ENCODE measurements at places on chromosomes 7 and 10.

DNA sequence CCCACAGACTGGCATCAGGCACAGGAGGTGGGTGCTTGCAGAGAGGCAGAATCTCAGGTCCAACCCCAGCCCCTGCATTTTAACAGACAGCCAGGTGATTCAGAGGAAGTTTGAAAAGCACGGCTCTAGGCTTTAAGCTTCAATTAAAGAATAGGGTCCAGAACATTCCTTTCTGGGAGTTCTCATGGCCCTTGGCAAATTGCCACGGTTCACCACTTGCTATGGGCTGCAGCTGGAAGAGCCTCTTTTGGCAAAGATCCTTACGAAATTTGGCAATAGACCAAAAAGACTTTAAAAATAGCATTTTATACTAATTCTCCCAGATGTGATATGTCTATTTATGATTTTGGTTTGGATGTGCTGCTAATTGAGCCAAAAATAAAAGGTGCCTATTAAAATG is 148.1 kb downstream of the ITGA8 start:
- DNase-seq: no peak

GRCh38 chr7:40525764-40526163 is 391.0 kb downstream of the SUGCT start:
- no peak for DNase-seq

GRCh38 chr7:85924062-85924461 is 719.6 kb upstream of the GRM3 start:
- DNase-seq: no peak

GRCh38 chr7:136134503-136134902 is 157.3 kb upstream of the MTPN start:
- no peak for DNase-seq

DNA sequence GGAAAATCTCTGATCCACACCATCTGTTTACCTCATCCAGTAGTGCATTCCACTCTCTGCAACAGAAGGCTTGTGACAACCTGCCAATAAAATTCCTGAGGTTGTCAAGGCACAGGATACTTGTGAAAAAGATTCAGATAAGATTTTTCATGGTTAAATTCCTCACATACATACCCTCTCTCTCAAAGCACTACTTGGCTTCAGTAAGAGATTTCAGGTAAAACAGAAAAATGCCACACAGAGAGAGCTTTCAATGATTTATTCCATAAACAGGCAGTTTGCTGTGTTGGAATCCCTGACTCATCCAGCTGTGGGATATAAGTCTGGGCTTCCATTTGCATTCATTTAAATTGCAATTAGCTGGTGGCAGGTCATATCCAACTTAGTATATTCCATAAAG is 99.7 kb upstream of the CAV2 start:
- DNase-seq: no peak

- DNase-seq: no peak
Measured at GRCh38 chr7:124801330-124801895, 35.8 kb upstream of the GPR37 start.

GRCh38 chr7:120553491-120553890 is 280.5 kb downstream of the KCND2 start:
- DNase-seq: no peak

DNA sequence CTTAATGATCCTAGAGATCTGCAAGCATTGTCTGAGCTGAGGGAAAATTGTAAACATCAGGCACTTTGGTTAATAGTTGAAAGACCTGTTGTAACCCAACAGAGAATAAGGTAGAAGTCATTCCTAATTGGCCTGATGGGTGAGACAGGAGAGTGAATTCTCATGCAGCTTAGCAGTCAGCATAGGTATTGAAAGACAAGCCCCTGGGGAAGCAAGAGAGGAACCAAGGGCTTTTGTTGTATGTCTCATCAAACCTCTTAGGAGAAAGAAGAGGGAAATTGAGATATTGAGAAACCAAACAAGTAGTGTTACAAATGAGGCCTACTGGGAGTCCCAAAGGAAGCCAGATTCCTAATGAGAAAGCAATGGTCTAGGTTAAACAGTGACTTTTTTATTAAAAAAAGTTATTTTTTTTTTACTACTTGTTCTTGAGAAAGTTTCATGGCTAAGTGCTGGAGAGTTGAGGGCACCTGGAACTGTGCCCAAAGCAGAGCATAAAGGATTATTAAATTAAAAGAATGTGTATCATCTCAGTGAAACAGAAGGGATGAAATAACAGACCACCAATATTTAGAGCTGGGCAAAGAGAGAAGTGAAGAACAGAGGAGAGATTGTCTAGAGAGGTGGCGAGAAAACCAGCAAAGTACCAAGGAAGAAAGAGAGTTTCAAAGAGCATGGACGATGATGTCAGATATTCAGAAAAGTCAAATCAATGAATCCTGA is 168.9 kb downstream of the CDK14 start:
- DNase-seq: no peak

GRCh38 chr7:131106681-131107336 is 220.9 kb upstream of the MKLN1 start:
- no peak for DNase-seq
